ENCODE measurements at places on chromosomes 16 and 17. TPM values are rescaled to one million over a fixed set of nuclear protein-coding genes. Genes with fewer than 3 reads are reported as not detected.

GRCh38 chr16:24845726-24846547, at the start of gene SLC5A11:
TSS of gene SLC5A11 (plus strand) at chr16:24845963. CDS start at chr16:24858644, 12,681 bp downstream.
- H3K4me1 ChIP-seq, result no peaks in the 10 kb centered on the region
- H3K27ac ChIP-seq, result no peak within 1 kb of the TSS
- no peaks in the 10 kb centered on the region for H3K36me3 ChIP-seq
- H3K27me3 ChIP-seq, result no peaks in the 10 kb centered on the region
- DNase-seq, result no peak

DNA sequence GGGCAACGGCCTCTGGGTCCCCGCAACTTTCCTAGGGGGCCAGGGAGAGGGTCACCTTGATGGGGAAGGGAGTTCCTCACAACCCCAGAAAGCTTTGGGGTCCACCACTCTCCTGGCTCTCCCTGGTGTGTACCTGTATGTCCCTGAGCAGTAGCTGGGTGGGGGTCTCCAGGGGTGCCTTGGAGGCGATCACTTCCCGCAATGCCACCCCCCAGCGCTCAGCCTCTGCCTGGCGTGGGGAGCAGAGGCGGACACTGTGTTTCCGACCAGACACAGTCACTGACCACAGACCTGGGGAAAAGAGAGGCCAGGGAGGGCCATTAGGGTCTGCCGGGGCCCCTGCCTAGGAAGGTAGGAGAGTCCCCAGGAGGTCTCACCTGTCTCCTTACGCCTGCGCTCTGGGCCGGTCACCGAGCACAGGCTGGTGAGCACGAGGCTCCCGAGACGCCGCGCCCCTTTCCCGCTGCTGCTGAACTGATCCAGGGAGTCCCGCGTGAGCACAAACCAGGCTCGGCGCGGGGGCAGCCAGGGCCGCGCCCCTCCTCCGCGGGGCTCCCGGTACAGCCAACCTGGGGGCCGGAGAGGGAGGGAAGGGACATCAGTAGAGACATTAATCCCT, 3.4 kb downstream of the PLEKHH3 start:
- H3K4me3 ChIP-seq, result peak overlapping the region; percentile 71
- H3K27me3 ChIP-seq, result no peaks in the 10 kb centered on the region

- no peaks in the 10 kb centered on the region for H3K36me3 ChIP-seq
- H3K4me3 ChIP-seq, result no peak overlapping the region
- no peaks in the 10 kb centered on the region for H3K4me1 ChIP-seq
Observed at GRCh38 chr16:29700253-29700987, 21.4 kb downstream of the QPRT start.

Gene UTS2R
- total RNA-seq, result not detected

Gene ABAT
- total RNA-seq, result 6.4 TPM

Gene ITGAL
- total RNA-seq, result 3.3 TPM

DNA sequence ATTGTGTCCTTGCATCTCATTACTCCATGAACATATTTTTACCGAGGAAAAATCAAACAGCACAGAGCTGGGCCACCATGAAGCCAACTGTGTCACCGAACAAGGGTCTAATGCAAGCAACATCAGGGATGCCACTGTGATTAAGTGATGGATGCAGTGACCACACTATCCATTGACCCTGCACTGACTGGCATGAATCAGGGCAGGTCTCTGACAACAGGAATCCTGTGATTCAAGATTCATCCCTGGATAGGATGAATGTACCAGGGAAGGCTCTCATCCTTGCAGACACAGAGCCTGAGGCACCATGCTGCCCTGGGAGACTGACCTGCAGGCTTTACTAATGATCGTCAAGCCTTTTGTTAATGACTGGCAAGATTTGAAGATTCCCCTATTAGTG, 41.5 kb upstream of the ZFHX3 start:
- H3K36me3 ChIP-seq, result no peaks in the 10 kb centered on the region
- no peak overlapping the region for H3K27ac ChIP-seq

- H3K27me3 ChIP-seq, result no peaks in the 10 kb centered on the region
- no peak overlapping the region for H3K27ac ChIP-seq
- H3K4me1 ChIP-seq, result no peaks in the 10 kb centered on the region
- H3K36me3 ChIP-seq, result no peaks in the 10 kb centered on the region
Observed at GRCh38 chr17:53420035-53420641, 402.6 kb upstream of the KIF2B start.

Gene TEKT1
- total RNA-seq, result not detected

Gene KCNH6
- not detected for total RNA-seq

Gene SLC12A4
- total RNA-seq, result 36.0 TPM

DNA sequence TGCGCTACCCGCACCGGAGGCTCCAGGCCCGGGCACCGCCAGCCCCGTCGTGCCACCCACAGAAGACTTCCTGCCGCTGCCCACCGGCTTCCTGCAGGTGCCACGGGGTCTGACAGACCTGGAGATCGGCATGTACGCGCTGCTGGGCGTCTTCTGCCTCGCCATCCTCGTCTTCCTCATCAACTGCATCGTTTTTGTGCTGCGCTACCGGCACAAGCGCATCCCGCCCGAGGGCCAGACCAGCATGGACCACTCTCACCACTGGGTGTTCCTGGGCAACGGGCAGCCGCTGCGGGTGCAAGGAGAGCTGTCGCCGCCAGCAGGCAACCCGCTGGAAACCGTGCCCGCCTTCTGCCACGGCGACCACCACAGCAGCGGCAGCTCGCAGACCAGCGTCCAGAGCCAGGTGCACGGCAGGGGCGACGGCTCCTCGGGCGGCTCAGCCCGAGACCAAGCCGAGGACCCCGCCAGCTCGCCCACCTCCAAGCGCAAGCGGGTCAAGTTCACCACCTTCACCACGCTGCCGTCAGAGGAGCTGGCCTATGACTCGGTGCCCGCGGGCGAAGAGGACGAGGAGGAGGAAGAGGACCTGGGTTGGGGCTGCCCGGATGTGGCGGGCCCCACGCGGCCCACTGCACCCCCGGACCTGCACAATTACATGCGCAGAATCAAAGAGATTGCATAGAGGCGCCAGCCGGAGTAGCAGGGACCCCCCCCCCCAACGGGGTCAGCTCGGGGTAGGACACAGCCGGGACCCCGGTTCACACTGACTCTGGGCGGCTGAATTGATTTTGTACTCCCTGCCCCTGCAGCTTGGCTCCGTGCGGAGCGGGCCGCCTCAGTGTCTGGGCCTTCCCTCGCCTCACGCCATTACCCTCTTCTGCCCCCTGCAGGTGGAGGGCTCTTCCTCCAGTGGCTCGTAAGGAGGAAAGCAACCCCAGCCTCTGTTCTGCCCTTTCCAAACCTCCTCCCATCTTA, 58.5 kb downstream of the TMEM132E start:
- no peaks in the 10 kb centered on the region for H3K36me3 ChIP-seq
- peaks cover 70% of the 10 kb centered on the region for H3K27me3 ChIP-seq
- peak overlapping the region; percentile 32 for H3K4me3 ChIP-seq
- DNase-seq, result peak; percentile 82
- peaks cover 10% of the 10 kb centered on the region for H3K4me1 ChIP-seq

Gene TEX2
- 41.7 TPM for total RNA-seq

Gene MEIOB
- not detected for total RNA-seq

- DNase-seq, result peak; percentile 25
- H3K27me3 ChIP-seq, result no peaks in the 10 kb centered on the region
- H3K4me3 ChIP-seq, result no peak overlapping the region
- peaks cover 9% of the 10 kb centered on the region for H3K4me1 ChIP-seq
Observed at GRCh38 chr17:83046448-83047181, 32.8 kb upstream of the METRNL start.

GRCh38 chr16:88881007-88881615, 14.7 kb upstream of the PABPN1L start:
- H3K4me1 ChIP-seq, result no peaks in the 10 kb centered on the region
- H3K27ac ChIP-seq, result no peak overlapping the region
- no peaks in the 10 kb centered on the region for H3K36me3 ChIP-seq

All from sigmoid colon (tissue), 7 donors.